ENCODE measurements at places on chromosomes 3 and 15.

DNA sequence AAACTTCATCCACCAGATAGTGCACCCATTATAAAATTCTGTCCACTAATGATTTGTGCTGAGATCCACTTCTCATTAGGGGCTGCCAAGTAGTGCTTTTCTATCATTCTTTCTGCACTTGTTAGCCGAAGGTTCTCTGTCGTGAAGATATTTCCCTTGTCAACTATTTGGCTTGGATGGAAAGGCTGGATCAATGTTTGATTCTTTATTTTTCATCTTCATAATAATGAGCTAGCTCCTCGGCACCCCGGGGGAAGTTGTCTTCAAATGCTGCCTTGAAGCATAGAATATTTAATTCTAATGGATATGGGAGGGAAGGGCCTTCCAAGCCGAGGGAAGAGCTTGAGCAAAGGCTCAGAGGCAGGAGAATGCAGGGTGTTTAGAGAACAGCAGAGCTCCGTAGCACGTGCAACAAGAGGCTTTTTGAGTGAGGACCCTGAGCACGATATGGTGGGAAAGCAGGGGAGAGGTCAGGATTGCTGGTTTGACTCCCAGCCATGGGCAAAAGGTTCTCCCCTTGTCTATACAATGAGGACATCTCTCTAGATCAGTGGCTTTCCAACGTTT, 16.3 kb upstream of the MUC20 start:
- no peak for DNase-seq

GRCh38 chr3:49165771-49166751, at the start of gene CCDC71:
CCDC71 (minus strand) TSS chr3:49166331; CDS start chr3:49164208, 2,123 bp downstream.
- DNase-seq: peak; percentile 67

GRCh38 chr3:115695090-115695489, 71.8 kb downstream of the GAP43 start:
- no peak for DNase-seq

- DNase-seq: no peak
Measured at GRCh38 chr3:17132286-17133115, 247.7 kb downstream of the PLCL2 start.

GRCh38 chr3:188589771-188590170, 435.8 kb downstream of the LPP start:
- DNase-seq: no peak

DNA sequence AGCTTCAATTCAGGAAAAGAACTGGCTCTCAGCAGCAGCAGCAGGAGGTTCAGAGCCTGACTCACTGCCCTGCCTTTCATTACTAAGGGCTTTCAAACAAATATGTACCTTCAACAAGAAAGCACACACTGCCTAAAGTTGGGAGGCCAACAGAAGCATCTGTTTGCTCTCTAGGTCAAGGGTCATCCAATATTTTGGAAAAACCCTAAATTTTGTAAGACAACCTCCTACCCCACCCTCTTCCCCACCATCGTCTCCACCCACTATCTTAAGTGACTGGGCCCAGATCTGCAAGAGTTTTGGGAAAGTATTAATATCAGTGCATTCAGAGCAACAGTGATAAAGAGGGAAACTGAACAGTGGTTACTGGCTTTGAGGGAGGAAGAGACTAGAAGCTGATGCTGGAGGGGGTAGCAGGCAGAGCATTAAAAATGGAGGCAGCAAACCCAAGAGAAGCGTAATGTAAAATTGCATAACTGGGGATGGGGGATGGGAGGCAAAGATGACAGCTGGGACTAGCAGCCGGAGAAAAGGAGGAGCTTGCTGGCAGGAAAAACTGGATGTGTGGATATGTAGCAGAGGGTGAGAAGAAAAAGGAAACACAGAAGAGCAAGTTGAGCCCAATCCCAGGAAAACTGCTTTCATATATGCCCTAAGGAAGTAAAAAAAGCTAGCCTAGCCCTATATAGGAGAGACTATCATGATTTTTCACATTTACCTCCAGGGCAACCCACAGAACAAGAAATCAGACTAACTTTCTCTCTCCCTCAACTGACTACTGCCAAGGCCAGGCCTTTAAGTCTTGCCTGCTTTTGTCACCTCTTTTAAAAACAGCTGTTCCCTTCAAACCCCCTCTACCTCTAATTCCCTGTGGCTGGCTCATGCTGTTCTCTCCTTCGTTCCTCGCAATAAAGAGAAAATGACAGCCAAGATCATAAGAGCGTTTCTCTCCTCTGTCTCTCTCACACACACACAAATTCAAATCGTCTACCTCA, 31.4 kb downstream of the NPTN start:
- DNase-seq: peak; percentile 65

DNA sequence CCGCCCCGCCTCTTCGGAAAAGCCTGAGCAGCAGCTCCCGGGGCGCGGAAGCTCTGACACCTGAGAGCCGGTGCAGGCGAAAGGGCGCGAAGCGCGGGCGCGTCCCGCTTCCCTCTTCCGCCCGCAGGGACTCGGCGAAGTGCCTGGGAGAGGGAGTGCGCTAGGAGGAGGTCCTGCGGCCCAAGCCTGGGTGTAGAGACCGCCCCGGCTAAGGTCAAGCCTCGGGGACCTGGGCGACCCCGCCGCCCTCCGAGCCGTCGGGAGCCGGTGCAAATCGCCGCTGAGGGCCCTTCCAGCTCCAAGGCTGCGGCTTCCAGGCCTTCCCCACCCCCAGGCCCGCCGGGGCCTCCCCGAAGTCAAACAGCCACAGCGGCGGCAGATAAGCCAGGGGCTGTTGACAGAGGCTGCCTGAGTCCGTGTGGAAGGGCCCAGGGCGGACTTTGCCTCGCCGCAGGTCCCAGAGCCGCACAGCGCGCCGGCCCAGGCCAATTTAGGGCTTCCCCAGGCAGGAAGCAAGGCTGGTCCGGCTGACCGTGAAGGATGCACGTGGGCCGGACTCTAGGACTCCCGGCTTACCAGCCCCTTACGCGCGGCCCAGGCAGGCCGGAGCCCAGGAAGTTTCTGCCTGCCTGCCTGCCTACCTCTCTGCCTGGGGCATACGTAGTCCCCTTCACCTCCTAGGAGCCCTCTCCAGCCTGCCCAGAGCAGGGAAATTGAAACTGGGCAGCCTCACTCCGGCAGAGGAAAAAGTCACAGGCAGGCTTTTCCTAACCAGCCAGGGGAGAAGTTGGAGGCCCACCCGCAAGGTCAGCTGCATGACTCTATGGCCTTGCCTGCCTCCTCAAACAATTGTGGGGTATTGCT, 2.3 kb downstream of the ITPKA start:
- DNase-seq: no peak

DNA sequence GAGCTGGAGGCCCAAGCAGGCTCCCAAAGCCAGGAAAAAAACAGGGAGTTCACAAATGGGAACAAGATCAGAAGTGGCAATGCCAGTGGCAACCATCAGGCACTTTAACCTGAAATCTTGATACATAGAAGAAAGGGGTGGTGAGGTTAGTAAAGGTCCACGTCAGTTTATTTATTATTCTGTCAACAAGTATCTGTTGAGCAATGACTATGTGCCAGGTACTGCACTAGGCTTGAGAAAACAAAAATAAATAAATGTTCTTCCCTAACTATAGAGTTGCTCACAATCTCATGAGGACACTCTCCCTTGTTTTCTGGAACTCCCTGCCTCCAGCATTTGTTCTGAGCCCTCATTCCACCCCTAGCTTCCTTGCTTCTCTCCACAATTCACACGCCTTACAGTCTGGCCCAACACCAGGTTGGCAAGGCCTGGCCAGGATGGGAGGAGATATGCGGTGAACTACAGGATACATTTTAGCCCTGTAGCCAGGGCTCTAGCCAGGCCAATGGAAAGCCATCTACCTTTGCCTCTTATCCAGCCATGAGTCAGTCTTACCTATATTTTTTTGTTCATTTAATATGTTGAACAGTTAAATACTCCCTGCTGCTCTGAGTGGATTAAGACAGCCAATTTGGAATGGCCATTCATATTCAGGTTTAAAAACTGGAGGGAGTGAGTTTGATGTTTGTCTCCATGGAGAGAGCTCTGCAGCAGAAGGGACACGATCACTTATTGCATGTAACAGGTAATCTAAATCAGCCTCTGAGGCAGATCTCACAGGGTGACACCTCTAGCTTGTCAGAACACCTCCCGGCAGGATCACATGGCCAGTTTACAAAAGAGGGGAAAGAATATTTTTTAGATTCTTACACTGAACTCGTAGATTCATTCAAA, 161.9 kb upstream of the ATP11B start:
- DNase-seq: no peak

DNA sequence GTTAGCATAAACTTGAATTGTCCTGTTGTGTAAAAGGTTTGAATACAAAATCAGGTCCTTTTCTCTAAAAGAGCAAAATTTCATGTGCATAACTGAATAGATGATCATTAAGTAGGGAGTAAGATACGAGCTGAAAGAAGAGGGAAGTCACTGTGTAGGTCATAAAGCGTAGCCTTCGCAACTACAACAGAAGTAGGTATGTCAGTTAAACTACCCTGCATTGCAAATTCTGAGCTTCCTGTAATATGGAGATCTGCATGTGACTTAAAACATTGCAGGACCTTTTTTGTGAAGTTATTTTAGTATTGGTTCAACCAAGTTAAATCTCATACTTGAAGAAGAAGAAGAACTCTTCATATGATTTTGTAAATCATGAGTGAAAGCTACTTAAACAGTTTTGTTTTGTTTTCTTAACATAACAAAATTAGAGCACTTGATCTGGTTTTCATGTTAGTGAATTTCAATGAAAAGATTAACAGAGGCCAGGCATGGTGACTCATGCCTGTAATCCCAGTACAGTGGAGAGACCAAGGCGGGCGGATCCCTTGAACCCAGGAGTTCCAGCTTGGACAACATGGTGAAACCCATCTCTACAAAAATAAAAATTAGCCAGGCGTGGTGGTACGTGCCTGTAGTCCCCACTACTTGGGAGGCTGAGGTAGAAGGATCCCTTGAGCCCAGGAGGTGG, 26.4 kb downstream of the ARMC8 start:
- DNase-seq: peak; percentile 71

GRCh38 chr15:73683777-73684580, at the start of gene CD276:
CD276 (plus strand) TSS chr15:73684383; CDS start chr15:73699640, 15,257 bp downstream.
- DNase-seq: peak; percentile 98

DNA sequence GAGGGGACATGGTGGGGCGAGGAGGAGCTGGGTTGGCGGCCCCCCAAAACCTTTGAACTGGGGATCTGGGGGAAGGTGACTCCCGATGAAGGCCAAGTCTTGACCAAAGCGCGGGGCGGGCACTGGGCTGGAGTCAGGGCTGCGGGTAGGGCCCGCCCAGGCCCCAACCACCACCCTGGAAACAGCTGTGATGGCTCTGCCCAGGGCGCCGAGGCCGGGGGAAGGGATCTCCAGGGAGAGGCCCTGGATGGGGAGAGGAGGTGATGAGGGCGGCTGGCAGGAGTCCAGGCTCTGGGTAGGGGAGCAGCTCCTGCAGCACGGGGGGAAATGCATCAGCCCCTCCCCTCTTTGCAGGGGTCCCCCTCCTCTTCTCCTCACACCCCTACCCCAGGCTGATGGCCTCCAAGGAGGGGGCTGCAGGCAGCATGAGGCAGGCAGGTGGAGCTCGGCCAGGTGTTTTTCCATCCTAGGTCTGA, 5.9 kb upstream of the C15orf39 start:
- no peak for DNase-seq

GRCh38 chr15:61227269-61227949, 1.7 kb downstream of the RORA start:
- no peak for DNase-seq

DNA sequence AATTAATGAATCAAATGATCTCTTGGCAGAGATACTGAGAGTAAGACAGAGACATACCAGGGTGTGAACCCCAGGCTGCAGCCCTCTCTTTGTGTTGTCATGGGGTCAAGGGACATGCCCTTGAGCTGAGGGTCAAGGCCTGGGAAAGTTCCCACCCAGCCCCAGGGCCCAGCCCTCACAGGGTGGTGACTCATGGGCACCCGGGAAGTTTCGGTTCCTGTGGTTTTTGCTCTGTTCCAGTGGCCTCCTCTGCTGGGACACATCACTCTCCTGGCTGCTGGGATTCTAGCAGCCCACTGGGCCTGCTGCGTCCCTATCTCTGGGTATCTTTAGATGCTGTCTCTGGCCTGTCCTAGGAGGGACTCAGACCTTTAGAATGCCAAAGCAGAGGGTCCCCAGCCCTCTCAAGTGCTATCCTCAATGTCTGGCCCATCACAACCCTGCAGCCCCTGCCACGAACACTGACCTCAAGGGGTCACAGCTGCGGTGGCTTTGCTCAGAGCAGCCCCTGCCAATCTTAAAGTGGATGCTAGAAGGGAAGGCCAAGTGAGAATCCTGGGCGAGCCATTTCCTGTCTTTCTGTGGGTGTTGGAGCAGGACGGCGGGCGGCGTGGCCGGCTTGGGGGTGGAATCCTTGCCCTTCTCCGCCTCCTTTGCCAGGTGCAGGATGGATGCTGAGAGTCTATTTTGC, 148.4 kb upstream of the TLE3 start:
- peak; percentile 91 for DNase-seq

- peak; percentile 86 for DNase-seq
Measured at GRCh38 chr15:80984856-80985255, 4.8 kb downstream of the MESD start.

GRCh38 chr15:80970658-80971057, 19.0 kb downstream of the MESD start:
- DNase-seq: no peak

DNA sequence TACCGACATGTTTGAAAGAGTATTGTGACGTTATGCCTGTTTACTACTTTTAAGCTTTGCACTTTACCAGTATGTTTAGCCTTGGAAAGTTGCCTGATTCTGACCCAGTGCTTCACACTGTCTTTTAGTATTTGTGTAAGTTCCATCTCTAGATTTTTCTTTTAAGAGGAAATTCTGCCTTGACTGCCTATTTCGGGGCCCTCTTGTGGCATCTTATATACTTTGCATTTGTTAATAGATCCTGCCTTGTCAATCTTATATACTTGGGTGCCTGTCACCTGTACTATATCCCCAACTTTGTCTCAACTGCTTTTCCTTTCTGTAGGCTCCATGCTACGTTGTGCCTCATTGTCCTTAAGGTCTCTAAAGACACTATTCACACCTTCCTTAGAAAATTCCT, 244.6 kb downstream of the STXBP5L start:
- DNase-seq: no peak

GRCh38 chr3:129687586-129688125, 81.2 kb upstream of the PLXND1 start:
- no peak for DNase-seq
